Bronchus fibroblast of lung (primary cell): ENCODE measurements at places on chromosomes 2 and 18. TPM values are rescaled to one million over a fixed set of nuclear protein-coding genes. Genes with fewer than 3 reads are reported as not detected.

Gene C18orf63
- total RNA-seq = not detected in 2 replicates

Gene GKN2
- total RNA-seq = not detected in 2 replicates

Gene ARHGAP28
- total RNA-seq = 7.4 and 8.2 TPM in 2 replicates

Gene PAX3
- total RNA-seq = not detected in 2 replicates

Gene SLC11A1
- under 0.01 and 0.30 TPM in 2 replicates for total RNA-seq

Gene RAB6C
- total RNA-seq = not detected in 2 replicates

Gene OSBPL6
- total RNA-seq = 2.9 and 3.4 TPM in 2 replicates

Gene TNS1
- total RNA-seq = 15.3 and 18.3 TPM in 2 replicates

Gene SFT2D3
- total RNA-seq = 3.7 and 5.0 TPM in 2 replicates

Gene FBXO36
- total RNA-seq = 3.7 and 4.2 TPM in 2 replicates

Gene CCNYL1
- 2.8 and 3.7 TPM in 2 replicates for total RNA-seq
